ENCODE measurements at places on chromosomes 1 and 21.

- DNase-seq: no peak
Measured at GRCh38 chr1:98305362-98305761, 356.2 kb upstream of the SNX7 start.

DNA sequence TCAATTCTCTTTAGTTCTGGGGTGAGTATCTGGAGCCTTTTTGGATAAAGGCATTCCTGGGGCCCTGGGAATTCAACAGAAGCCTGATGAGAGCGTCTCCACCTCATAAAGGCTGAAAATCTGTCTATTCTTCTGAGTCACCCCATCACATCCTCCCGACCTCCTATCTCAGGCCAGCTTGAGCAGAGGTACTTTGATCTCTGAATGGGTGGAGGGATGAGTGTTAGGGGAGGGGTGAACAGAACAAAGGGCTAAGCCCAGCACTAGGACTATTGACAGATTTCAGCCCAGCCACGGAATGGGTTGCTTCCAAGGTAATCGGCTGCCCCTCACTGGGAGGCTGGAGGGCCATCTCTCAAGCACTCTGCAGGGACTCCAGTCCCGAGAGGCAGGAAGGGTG lies 2.5 kb upstream of the MYBPH start:
- DNase-seq: no peak

GRCh38 chr21:44999428-44999971 lies 59.7 kb downstream of the SLX9 start:
- DNase-seq: no peak

GRCh38 chr1:3921765-3922164 lies 21.7 kb upstream of the C1orf174 start:
- DNase-seq: no peak

DNA sequence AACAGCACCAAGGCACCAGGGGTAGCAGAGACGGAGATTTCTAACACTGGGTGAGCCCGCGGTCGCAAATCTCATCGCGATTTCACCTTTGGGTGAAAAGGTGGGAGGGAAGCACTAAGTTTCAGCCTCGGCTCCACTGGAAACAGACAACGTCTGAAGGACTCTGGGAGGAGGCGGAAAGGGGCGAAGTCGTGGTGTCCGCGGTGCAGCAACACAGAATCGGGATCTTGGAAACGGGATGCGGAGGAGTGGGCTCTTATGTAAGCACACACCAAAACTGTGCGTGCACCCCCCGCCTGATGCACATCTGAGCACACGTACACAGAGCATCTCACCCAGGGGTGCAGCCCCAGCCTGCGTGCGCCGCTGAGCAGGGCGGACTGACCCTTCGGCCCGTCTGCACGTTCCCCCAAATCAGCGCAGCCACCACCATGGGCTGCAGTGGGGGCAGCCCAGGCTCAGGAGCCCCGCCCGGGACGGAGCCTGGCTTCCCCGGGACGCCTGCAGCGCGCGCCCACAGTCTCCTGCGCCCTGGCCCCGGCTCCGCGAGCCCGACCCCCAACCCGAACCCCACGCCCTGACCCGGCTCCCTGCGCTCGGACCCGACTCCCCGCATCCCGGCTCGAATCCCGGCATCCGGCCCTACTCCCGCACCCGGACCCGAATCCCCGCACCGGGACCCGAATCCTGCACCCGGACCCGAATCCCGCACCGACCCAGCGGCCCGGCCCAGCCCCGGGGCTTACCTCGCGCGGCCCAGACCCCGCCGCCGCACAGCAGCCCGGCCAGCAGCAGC lies 670 bp downstream of the CLSTN1 start:
- DNase-seq: no peak

- DNase-seq: no peak
Measured at GRCh38 chr1:75725266-75725665, 757 bp downstream of the ACADM start.
